ENCODE measurements at places on chromosomes 11 and 22. TPM values are rescaled to one million over a fixed set of nuclear protein-coding genes. Genes with fewer than 3 reads are reported as not detected.
A peak's percentile ranks its signal among the peaks of the same experiment; 100 is the strongest.

HEPACAM gene
- total RNA-seq: 0.68 TPM

MUC15 gene
- 9.5 TPM for total RNA-seq

FREY1 gene
- 0.70 TPM for total RNA-seq

LPXN gene
- 14.7 TPM for total RNA-seq

PRDM11 gene
- total RNA-seq: 35.3 TPM

MIAT gene
- total RNA-seq: 4.7 TPM

CDKN1C gene
- 21.5 TPM for total RNA-seq

KRTAP5-11 gene
- total RNA-seq: not detected

PAX6 gene
- total RNA-seq: not detected

BARX2 gene
- 0.55 TPM for total RNA-seq

DNA sequence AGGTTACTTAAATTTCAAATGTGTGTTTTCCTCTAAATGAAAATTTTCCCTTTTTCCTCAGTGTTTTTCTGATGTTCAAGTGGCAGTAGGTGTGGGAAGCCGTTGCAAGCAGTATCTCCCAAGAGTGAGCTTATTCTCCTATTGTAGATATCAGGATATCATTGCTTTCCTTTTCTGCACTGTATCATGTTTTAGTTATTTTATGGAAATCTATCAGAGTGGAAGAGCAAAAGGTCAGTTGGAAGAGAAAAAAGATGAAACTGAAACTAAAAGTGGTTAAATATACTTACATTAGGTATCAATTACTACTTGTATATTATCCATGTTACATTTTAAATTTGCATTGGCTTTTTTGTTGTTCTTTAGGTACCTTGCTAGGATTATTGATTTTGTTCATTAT is 57.0 kb downstream of the PDE3B start:
- no peak for DNase-seq

DNA sequence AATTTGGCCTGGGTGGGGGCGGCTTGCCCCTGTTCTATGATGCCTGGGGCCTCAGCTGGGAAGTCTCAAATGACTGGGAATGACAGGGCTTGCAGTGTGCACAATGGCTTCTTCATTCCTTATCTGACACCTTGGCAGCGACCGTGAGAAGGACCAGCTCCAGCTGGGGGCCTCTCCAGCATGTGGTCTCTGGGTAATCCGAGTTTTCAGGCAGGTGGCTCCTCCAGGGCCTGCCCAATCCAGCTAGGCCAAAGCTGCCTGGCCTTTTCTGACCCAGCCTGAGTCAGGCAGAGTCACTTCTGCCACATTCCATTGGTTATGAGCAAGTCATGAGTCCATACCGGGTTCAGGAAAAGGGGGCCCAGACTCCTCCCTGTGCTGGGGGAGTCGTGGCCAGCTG is 646.0 kb downstream of the OPCML start:
- no peak for DNase-seq

GRCh38 chr11:97717922-97718321 is 1302.8 kb upstream of the CNTN5 start:
- DNase-seq: no peak

- no peak for DNase-seq
These were observed 18.9 kb downstream of the ARVCF start for GRCh38 chr22:19997561-19998231.

GRCh38 chr11:65170058-65170534 is at the start of gene SPDYC:
Gene SPDYC (plus strand): TSS chr11:65170233. CDS start chr11:65171358, 1,125 bp downstream.
- DNase-seq: no peak

DNA sequence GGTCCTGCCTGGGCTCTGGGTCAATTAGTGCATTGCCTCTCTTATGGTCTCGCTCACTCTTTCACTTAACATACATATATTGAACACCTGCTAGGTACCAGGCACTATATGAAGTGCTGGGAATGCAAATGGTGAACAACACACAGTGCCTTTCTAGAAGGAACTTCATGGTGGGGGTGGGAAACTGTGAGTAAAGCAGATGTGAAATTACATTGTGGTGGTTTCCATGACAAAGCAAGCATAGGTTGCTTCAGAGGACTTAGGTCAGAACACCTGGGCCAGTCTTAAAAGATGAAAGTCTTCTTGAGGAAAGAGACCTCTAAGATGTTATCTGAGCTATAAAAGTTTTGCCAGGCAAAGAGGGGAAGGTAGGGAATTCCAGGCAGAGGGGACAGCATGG is 231.3 kb downstream of the BUD13 start:
- DNase-seq: no peak

GRCh38 chr11:126548581-126549550 is 193.4 kb downstream of the ST3GAL4 start:
- DNase-seq: no peak

- DNase-seq: no peak
These were observed 615.4 kb upstream of the B3GAT1 start for GRCh38 chr11:135027461-135027860.

GRCh38 chr11:85137597-85137996 is 489.5 kb downstream of the DLG2 start:
- DNase-seq: no peak

DNA sequence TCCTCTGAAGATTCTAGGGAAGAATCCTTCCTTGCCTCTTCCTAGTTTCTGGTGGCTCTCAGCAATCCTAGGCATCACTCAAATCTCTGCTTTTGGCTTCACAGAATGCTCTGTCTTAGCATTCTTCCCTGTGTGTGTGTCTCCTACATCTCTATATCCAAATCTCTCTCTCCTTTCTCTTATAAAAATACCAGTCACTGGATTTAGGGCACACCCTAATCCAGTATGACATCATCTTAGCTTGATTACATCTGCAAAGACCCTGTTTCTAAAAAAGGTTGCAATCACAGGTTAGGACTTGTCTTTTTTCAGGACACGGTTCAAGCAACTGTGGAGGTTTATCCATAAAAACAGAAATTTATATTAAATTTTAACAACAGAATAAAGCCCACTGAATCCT is 54.4 kb downstream of the NARS2 start:
- no peak for DNase-seq

GRCh38 chr11:121417055-121417551 is 35.0 kb upstream of the SORL1 start:
- peak; percentile 92 for DNase-seq

- no peak for DNase-seq
These were observed 79.7 kb downstream of the PPFIBP2 start for GRCh38 chr11:7593481-7593880.

DNA sequence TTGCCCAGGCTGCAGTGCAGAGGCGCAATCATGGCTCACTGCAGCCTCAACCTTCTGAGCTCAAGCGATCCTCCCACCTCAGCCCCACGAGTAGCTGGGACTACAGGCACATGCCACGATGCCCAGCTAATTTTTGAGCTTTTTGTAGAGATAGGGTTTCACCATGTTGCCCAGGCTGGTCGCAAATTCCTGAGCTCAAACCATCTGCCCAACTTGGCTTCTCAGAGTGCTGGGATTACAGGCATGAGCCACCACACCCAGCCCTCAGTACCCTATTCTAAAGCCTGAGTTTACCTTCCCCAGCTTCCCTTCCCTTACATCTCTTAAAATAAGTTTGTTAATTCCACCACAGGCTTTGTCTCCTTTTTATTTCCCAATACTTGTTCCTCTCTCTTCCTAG is 59.1 kb downstream of the AMBRA1 start:
- no peak for DNase-seq

- DNase-seq: no peak
These were observed 116.3 kb upstream of the RCN1 start for GRCh38 chr11:31974366-31975136.

DNA sequence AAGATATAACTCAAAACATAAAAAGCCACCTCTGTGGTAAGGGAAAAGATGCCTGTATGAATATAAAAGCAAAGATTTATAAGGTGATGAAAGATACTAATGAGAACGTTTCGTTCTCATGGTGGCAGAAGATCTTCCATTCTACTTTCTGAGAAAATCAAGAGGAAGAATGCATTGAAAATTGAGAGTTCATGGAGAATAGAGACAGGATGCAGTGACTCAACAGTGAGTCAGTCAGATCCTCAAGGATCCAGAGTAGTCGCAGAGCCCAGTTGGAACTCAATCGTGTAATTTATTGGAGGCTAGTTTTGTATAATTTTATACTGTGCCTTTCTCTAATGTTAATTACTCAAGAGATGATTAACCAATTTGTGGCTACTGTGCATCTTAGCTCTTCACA is 73.3 kb downstream of the ENTHD1 start:
- no peak for DNase-seq

DNA sequence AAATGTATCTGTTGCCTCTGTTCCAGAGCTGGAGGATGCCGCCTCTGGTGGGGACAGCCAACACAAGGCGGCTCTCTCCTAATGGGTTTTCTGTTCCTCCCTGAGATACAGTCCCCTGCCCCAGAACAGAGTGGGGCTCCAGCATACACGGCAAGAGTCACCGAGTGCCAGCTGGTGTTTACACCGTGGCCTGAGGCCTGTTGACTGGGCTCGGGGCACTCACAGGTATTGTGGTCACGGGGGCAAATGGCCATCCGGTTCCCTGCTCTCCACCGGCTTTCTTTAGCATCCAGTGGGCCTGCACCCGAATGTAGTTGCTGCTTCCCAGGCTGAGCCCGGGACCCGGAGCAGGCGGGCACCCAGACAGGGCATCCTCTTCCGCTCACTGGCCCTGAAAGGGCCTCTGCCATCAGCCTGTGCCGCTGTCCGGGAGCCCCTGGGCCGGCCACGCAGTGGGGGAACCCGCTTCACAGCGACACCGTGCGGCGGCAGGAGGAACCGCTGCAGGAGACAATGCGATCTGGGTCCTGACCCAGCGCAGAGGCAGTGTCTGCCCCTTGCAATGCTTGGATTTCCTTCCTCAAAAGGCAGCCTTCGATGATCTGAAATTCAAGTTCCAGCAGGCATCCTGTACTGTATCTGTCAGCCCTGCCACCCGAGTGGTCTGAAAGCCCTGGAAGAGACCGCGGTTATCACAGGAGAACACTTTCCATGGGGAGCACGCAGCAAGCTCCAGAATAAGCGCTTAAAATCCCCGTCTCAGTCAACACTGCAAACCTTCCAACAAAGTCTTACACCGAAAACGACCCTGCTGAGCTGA is 859 bp upstream of the KRTAP5-5 start:
- peak; percentile 58 for DNase-seq

DNA sequence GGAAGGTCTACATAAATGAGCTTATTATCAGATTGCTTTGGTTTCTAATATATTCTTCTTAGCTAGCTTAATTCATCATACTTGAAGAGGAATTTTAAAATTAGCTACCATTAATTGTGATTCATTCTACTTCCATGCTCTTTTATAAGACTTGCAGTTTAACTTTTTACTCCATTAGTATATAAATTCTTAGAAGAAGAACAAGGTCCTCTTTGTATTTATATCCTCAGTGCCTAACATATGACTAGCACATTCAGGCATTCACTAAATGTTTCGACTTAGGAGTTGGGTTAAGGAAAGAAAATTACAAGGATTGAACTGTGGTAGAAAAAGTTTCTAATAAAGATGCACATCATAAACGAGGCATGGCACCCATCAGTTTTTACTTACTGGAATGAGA is 1135.5 kb downstream of the JRKL start:
- no peak for DNase-seq

- no peak for DNase-seq
These were observed 25.9 kb upstream of the SCARF2 start for GRCh38 chr22:20463324-20464095.

DNA sequence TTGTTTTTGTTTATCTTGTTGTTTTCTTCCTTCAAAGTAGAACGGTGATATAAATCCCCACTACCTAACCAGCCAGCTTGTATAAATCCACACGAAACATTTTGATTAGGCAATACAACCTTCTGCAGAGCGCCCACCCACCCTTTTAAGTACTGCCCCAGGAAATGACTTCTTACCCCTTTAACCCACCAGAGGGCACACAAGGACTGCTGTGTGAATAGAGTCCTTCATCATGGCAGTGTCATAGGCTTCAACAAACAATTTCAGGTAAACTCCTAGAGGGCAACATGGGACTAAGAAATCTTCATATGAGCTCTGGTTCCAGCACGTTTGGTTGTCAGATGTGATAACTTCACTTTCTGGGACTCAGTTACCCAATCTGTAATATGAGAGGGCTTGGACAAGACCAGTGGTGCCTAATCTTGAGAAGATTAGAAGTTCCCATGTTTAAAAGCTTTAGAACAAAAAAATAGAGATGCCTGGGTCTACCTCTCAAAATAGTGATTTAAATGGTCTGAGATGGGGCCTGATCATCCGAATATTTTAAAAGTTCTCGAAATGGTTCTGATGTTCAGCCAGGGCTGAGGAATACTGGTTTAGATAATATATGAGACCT is 56.1 kb downstream of the PIWIL4 start:
- DNase-seq: peak; percentile 57

GRCh38 chr22:21683401-21683811 is 17.6 kb downstream of the PPIL2 start:
- DNase-seq: no peak

GRCh38 chr11:12089473-12089872 is 20.9 kb upstream of the MICAL2 start:
- DNase-seq: no peak
